Stimulated activated CD4-positive, alpha-beta T cell treated with anti-CD3 and anti-CD28 coated beads, Interleukin-15, amount 100 ng/mL, for 1 hour (primary cell): ENCODE measurements at places on chromosomes 12 and 14.

DNA sequence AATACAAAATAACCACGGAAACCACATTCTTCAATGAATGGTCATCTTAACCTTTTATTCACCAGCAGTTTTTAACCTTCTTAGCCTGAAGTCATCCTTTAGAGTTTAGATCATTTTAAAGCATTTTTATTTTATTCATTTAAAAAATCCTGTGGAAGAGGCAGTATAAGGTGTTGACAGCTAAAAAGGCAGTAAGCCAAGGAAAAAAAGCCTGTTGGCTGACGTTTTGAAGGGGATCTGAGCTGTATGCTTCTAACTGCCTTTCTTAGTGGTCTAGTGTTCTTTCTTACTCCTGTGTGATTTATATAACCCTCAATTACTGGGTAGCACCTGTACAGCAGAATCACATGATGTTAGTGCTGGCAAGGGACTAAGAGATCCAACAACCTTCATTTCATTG lies 438.3 kb upstream of the SEL1L start:
- DNase-seq: no peak

GRCh38 chr12:124392667-124393413 lies 97.9 kb downstream of the RFLNA start:
- no peak for DNase-seq

GRCh38 chr12:128449146-128449894 lies 182.3 kb downstream of the TMEM132C start:
- no peak for DNase-seq

- no peak for DNase-seq
Observed at GRCh38 chr12:123998991-123999359, 26.0 kb downstream of the ZNF664 start.

DNA sequence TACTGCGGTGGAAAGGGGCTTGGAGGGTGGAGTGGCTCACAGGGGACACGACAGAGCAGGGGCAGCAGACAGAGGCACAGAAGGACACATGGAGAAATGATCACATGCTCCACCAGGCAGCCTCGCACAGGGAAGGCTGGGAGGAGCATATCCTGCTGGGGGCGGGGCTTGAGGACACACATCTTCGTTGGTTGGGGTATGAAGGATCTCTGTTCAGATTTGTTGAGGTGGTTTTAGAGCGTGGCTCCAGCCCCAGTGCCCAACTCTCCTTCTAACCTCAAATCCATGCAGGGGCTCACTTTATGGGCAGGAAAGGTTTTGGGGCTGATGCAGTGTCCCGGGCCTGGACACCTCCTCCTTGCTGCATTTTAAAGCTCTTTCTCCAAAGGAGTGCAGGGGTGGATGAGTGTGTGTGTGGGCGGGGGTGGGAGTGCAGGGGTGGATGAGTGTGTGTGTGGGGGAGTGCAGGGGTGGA lies 733 bp upstream of the P3H3 start:
- DNase-seq: peak; percentile 30

- DNase-seq: no peak
Observed at GRCh38 chr14:61672796-61673195, 22.5 kb upstream of the HIF1A start.

- DNase-seq: no peak
Observed at GRCh38 chr14:84399296-84399910, 1130.5 kb upstream of the FLRT2 start.

DNA sequence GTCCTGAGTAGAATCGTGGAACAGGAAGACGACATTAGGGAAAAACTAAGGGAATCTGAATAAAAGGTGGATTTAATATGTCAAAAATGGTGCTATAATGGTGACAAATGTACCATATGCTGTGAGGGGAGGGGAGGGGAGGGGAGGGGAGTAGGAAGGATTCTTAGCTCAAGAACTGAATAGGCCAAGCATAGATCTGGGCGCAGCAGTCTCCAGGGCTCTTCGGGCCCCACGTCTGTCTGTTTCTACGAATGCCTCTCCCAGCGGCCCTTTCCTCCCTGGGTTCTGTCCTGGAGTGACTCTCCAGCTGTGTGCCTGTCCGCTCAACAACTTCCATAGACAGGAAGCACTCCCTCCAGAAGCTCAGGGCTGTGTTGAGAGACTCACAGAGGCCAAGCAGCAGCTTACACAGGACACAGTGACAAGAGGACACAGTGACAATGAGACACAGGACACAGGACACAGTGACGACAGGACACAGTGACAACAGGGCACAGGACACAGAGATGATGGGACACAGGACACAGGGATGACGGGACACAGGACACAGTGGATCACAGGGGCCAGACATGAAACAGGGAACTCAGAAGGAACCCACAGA lies 42.4 kb upstream of the PPP2R5C start:
- DNase-seq: no peak

GRCh38 chr12:93380480-93381121 lies 2.9 kb downstream of the NUDT4 start:
- DNase-seq: no peak

DNA sequence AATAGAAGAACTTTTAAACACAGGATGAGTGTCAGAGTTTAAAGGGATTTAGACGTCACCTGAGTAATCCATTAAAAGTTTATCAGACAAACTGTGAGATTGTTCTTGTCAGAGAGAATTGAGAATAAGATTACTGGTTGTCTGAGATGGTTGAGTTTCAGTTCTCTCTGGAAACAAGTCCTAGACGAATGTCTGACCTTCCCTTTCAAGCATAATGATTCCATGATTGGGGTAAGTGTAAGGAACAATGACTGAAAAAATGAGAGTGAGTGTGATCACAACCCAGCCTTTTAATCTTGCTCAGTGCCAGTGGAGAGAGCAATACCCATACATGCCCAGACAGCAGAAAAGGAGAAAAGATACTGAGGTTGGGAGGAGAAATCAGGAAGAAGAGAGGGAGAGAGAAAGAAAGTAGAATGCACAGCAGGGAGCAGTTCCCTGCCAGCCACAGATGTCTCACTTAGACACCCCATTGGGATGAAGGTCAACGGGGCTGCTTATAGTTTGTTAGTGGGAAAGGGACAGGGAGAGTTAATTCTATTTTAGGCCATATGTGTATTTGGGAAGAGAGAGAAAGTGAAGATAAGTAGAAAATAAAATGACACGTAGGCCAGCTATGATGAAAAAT lies 4.3 kb downstream of the GRIP1 start:
- DNase-seq: no peak

DNA sequence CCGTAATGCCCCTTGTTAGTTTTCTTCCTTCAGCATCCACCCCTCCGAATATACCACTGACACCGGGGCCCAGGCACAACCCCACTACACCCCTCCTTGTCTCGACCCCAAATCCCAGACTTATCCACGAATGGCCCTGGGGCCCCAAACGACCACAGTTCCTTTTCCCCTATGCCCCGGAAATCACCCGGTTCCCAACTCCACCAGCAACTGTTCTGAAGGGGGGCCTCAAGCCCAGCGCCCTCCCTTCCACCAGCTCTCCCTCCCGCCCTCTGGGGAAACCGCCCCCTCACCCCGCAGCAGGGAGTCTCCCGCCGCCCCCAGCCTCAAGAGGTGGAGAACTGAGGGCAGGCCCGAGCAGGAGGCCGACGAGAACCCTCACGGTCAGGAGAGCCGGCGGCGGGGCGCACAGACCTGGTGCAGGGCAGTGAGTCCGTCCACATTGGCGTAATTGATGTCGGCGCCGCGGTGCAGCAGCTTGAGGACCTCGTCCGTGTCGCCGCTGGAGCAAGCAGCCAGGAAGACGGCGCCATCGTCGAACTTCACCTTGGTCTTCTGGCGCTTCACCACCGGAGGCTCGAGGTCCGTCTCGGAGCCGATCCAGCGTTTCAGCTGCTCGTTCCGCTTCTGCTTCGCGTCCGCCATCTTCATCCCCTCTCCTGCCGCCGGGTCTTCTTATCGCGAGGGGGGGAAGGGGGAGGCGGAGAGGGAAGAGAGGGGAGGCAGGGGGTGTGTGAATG lies 446 bp downstream of the PPP1R12A start:
- DNase-seq: peak; percentile 30

- no peak for DNase-seq
Observed at GRCh38 chr14:98953551-98954348, 318.2 kb downstream of the BCL11B start.

DNA sequence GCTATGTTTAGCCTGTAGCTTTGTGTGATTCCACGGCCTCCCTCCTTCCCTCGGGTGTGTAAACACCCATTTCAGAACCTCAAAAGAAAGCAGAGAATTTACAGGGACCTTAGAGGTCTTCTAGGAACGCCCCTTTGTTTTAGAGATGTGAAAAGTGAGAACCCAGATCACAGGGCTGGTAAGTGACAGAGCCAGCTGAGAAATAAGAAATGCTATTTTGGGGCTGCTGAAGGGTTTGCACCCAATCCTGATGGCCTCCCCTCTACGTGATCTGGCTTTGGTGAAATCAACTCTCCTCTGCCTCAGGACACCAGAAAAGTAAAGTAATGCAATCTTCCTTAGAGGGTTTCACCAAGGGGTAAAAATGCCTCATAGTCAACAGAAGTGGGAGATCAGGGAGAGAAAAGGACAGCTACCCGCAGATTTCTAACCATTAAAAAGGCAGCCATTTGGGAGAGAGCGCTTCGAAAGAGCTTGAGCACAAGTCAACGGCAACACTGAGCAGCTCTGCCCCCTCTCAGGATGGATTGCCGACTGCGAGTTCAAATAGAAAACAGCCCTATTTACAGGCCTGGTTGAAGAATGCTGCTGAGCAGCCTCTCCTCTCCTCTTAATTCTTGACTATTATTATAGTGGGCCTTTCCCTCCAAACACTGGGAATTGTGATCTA lies 78.5 kb upstream of the RASSF3 start:
- DNase-seq: no peak

DNA sequence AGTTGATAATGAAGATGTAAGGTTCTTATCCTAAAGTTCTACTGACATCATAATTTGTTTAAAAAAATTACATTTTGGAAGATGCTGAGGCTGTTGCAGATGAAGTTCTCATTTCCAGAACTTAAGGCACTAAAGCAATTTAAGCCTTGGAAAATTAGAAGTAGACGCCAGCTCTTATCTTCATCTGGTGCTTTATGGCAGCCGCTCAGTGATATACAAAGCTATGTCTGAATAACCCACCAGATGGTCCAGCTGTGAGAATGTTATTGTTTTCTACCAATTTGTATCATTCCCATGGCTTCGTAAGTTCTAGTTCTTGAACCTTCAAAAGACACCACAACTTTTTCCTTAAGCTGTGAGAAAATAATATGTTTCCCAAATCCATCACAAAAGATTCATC lies 212.1 kb upstream of the ARID2 start:
- DNase-seq: no peak

DNA sequence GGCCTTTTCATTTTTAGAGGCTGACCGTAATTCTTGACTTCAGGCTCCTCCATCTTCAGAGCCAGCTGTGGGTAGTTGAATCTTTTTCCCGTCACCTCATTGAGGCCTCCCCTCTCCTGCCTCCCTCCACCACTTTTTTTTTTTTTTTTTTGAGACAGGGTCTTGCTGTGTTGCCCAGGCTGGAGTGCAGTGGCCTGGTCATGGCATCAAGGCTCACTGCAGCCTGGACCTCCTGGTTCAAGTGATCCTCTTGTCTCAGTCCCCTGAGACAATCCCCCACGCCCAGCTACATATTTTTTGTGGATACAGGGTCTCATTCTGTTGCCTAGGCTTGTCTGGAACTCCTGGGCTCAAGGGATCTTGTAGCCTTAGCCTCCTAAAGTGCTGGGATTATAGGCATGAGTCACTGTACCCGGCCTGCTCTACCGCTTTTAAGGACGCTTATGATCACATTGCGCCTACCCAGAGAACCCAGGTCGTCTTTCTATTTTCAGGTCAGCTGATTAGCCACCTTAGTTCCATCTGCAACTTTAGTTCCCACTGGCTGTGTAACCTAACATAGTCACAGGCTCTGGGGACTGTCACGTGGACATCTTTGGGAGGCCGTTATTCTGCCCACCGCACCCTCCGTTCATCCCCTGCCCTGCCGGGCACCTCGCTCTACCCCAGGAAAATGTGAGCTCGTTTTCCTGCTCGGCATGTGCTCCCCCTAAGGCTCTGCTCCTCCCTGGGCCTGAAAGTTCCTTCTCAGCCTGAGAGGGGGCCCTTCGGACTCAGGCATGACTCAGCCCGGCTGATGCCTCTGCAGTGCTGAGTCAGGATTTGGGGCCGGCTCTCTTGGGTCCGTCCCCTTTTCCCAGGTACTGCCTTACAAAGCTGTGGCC lies 13.4 kb downstream of the TNFAIP2 start:
- DNase-seq: no peak

DNA sequence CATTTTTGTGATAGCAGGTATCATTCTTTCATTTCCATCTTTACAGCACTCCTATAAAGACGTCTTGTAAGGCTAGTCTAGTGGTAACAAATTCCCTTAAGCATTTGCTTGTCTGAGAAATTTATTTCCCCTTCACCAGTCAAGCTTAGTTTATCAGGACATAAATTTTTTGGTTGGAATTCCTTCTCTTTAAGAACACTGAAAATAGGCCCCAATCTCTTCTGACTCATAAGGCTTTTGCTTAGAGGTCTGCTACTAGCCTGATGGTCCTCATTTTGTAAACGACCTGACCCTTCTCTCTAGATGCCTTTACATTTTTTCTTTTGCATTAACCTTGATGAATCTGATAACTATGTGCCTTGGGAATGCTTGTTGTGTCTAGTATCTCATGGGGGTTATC lies 20.3 kb downstream of the OLR1 start:
- DNase-seq: no peak

DNA sequence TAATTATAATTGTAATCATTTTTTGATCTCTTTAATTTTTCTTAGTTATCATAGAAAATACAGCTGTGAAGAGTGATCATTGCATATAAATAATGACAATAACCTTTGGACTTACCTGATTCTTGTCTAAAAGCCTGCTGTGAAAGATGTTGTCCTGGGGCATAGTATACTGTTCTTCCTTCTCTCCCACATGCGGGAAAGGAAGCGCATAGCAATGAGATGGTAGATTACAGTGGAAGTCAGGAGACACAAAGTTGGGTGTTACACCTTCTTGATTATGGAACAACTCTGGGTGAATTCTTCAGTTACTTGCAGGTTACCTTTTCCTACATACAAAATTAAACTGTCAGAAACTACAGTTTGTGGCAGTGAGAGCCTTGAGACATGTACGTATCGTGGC lies 140.8 kb downstream of the KTN1 start:
- DNase-seq: no peak

GRCh38 chr14:63343878-63344277 lies 25.1 kb upstream of the GPHB5 start:
- no peak for DNase-seq

- DNase-seq: no peak
Observed at GRCh38 chr12:25549120-25549519, 4.0 kb downstream of the LMNTD1 start.

- DNase-seq: no peak
Observed at GRCh38 chr12:19144287-19144686, 14.8 kb downstream of the PLEKHA5 start.
